ENCODE measurements at places on chromosomes 3 and 15. TPM values are rescaled to one million over a fixed set of nuclear protein-coding genes. Genes with fewer than 3 reads are reported as not detected.

ERICH6 gene
- total RNA-seq = 0.21 TPM

RTP3 gene
- not detected for total RNA-seq

IMPG2 gene
- 2.3 TPM for total RNA-seq

SEMA3F gene
- 10.8 TPM for total RNA-seq

RPL35A gene
- total RNA-seq = 1,028 TPM

TNFSF10 gene
- total RNA-seq = 74.0 TPM

SNX22 gene
- total RNA-seq = 0.42 TPM

FAM107A gene
- total RNA-seq = 9.8 TPM

WDR76 gene
- 17.1 TPM for total RNA-seq

HRH1 gene
- total RNA-seq = 19.0 TPM

ZDHHC3 gene
- total RNA-seq = 56.1 TPM

ABHD17C gene
- total RNA-seq = 14.3 TPM

CRTC3 gene
- 41.3 TPM for total RNA-seq

RPP25 gene
- total RNA-seq = 5.2 TPM

DYNLT2B gene
- 9.4 TPM for total RNA-seq

NRG4 gene
- total RNA-seq = 6.1 TPM

FAIM gene
- 23.1 TPM for total RNA-seq

CD80 gene
- 0.26 TPM for total RNA-seq

CAV3 gene
- total RNA-seq = 6.8 TPM

FEZF2 gene
- not detected for total RNA-seq

POC1A gene
- 4.2 TPM for total RNA-seq

GPR160 gene
- 25.9 TPM for total RNA-seq

GNB4 gene
- total RNA-seq = 124 TPM

ROBO2 gene
- total RNA-seq = 38.1 TPM

FETUB gene
- not detected for total RNA-seq

CHRM5 gene
- total RNA-seq = 0.48 TPM

CCDC54 gene
- not detected for total RNA-seq

TUSC7 gene
- not detected for total RNA-seq

GLDN gene
- total RNA-seq = 1.9 TPM

SCAMP5 gene
- 6.9 TPM for total RNA-seq

PP2D1 gene
- not detected for total RNA-seq

RFX7 gene
- total RNA-seq = 16.0 TPM

LNP1 gene
- total RNA-seq = 12.3 TPM

P2RY1 gene
- total RNA-seq = 23.7 TPM

EFCC1 gene
- 5.7 TPM for total RNA-seq

GPR176 gene
- 8.6 TPM for total RNA-seq

NANOGP8 gene
- total RNA-seq = 0.53 TPM

HCLS1 gene
- 11.6 TPM for total RNA-seq

TICRR gene
- 2.9 TPM for total RNA-seq

IFT80 gene
- total RNA-seq = 83.6 TPM

MESP1 gene
- not detected for total RNA-seq

EOMES gene
- total RNA-seq = 0.74 TPM

CTXN2 gene
- total RNA-seq = not detected

AMIGO3 gene
- not detected for total RNA-seq

GUCA1C gene
- not detected for total RNA-seq

SPESP1 gene
- total RNA-seq = 1.2 TPM
